Activated CD4-positive, CD25-positive, alpha-beta regulatory T cell treated with anti-CD3 and anti-CD28 coated beads, Interleukin-2, amount 50 U/mL, for 16 hours (primary cell): ENCODE measurements at places on chromosomes 5 and 9.

GRCh38 chr5:149452007-149452664 is 73.0 kb upstream of the IL17B start:
- no peak for DNase-seq

GRCh38 chr5:64040490-64040889 is 78.2 kb upstream of the HTR1A start:
- DNase-seq, result no peak

DNA sequence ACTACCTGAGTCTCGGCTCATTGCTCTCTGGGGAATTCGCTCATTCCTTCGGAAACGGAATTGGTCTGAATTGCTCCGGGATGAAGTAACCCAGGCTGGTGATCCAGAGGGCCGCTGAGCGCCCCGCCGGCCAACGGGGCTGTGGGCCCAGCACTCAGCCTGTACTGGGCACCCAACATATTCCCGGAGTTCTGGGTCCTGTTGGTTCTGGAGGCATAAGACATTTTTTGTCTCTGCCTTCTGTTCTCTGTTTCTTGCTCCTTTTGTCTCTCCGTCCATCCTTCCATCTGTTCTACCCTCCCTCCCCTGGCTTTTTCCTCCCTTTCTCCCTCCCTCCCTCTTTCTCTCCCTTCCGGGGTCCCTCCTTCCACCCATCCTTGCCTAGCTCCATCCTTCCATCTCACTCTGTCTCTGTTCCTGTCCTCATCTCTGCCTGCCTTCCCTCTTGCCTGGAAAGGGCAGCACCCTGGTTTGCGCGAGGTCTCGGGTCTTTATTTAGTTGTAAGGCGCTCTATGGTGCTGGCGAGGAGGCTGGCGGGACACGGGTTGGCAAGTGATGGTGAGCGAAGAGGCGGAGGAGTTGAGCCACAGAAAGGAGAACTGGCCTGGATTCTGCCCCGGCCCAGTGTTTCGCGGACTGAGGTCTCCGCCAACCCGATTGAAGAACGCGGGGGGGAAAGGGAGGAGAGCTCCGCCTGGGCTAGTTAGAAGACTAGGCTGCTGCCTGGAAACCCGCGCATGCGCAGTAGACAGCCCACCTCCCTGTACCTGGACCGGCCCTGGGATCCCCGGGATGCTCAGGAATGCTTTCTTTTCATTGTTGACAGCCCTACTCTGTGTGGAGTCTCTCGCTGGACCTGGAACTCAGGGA is 1468.0 kb downstream of the FOXD4L5 start:
- peak; percentile 23 for DNase-seq

DNA sequence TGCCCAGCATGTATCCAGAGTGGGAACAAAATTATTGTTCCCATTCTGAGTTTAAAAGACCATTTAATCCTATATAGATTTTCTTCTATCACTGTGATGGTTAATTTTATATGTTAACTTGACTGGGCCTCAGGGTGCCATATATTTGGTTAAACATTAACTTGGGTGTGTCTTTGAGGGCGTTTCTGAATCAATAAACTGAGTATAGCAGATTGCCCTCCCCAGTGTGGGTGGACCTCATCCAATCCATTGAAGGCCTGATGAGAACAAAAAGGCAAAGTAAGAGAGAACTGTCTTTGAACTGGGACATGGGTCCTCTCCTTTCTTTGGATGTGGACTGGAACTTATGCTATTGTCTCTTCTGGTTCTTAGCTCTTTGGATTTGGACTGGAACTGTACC is 17.3 kb downstream of the RIOK2 start:
- no peak for DNase-seq

DNA sequence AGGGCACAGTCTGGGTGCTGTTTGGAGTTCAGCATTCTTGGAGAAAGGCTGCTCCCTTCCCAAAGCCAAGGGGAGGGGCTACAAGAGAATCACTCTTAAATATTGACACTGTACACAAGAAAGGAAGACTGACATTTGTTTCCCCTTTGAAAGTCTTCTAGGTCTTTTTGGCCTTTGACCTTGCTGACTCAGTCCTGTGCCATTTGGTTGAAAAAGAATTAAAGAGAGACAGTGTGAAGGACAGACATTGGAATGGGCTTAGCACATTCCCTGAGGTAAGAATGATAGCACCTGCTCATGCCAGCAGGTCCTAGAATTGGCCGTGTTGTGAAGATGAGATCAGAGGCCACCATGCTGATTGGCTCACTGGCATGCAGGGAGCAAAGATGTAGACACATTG is 271.4 kb upstream of the ZNF608 start:
- DNase-seq, result no peak

DNA sequence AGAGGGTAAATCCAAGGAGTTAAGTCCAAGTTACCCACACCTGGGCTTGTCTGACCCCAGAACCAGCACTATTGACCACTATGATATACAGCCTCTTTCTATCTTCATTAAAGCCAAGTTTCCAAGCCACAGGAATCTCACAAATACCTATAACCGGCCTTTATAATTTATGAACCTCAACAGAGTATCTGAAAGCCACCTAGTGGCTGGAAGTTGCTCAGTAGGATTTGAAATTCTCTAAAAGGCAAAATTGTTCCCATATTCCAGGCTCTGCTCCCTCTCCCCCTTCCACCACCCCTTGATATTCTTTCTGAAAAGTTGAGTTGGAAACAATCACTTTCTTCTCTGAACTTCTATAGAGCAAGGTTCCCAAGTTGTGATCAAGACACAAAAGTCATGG is 106.4 kb upstream of the GPR151 start:
- DNase-seq, result no peak

DNA sequence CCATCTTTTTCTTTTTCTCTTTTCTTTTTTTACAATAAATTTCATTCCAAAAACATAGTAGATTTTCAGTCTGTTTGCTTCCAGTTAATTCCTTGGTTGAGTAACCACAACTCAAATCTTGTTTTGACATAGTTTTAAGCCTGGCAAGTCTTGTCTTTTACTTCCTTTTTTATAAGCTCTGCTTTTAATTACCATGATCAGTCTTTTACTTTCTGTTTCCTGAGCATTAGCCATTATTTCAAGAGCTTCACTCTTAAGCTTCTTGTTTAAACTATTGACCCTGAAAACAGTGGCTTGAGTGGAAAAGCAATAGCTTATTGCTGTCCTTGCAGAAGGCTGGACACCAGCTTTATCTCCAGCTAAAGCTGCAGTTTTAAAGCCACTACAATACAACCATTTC is 1363.3 kb downstream of the MAT2B start:
- no peak for DNase-seq

DNA sequence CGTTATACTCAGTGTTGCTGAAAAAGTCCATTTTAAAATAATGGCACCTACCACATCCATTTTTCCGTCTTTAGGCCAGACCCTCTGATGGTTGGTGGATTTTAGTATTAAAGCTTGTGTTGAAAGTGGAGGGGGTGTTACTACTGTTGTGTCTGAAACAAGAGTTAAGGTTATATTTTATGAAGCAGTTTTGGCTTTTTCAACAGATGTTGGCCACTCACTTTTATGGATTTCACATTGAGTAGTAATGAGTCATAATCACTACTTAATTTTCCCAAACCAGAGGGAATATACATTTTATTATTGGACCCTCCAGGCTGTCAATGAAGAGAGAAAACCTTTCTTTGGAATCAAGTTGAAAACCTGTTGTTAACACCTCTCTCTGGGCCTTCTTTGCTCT is 88.0 kb downstream of the TRIO start:
- no peak for DNase-seq

DNA sequence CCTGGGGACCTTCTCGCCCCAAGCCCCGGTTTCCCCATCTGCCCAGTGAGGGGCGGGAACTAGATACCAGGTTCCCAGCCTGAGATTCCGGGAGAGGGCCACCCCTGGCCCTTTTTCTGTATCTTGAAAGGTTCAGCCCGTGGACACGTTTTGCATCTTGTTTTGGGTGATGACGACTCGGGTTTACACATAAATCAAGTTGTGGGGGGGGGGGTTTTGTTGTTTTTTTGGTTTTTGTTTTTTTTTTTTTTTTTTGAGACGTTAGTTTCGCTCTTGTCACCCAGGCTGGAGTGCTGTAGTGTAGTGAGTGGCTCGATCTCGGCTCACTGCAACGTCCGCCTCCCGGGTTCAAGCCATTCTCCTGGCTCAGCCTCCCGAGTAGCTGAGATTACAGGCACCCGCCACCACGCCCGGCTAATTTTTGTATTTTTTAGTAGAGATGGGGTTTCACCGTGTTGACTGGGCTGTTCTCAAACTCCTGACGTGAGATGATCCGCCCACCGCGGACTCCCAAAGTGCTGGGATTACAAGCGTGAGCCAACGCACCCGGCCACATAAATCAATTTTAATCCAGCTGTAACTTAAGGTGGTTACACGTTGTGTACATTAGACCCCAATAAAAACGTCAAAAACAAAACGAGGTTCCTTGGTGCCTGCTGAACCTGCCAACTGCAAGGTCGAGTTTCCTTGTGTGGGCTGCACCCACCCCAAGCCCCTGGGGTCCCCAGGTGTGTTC is 1.1 kb upstream of the BRD3 start:
- DNase-seq, result no peak

GRCh38 chr5:107401470-107402122 is 269.1 kb downstream of the EFNA5 start:
- no peak for DNase-seq

GRCh38 chr9:132187121-132187620 is 25.3 kb downstream of the NTNG2 start:
- DNase-seq, result no peak

GRCh38 chr5:129003232-129003631 is 37.9 kb downstream of the SLC27A6 start:
- no peak for DNase-seq

DNA sequence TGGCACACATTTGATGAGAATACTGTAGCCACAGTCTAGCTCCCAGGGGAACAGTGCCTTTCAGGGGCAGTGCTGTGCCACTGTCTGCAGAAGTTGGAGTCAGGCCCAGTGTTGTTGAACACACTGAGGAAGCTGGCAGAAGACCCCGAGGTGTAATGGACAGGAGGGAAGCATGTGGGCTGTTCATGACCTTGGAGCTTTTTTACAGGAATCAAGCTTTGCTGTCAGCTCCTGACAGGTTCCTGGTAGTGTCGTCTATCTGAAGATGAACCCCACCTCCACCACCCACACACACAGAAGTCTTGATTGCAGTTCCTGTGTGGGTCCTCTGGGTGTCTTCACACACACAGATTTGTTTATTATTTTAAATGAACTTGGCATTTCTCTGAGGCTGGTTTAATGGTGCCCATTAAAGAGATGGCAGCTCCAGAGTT is 40.3 kb upstream of the TNFAIP8 start:
- DNase-seq, result no peak

- DNase-seq, result no peak
These were observed 9.2 kb downstream of the RAB14 start for GRCh38 chr9:121192518-121192917.

- DNase-seq, result no peak
These were observed 1278.2 kb downstream of the CDH12 start for GRCh38 chr5:21574961-21575360.

DNA sequence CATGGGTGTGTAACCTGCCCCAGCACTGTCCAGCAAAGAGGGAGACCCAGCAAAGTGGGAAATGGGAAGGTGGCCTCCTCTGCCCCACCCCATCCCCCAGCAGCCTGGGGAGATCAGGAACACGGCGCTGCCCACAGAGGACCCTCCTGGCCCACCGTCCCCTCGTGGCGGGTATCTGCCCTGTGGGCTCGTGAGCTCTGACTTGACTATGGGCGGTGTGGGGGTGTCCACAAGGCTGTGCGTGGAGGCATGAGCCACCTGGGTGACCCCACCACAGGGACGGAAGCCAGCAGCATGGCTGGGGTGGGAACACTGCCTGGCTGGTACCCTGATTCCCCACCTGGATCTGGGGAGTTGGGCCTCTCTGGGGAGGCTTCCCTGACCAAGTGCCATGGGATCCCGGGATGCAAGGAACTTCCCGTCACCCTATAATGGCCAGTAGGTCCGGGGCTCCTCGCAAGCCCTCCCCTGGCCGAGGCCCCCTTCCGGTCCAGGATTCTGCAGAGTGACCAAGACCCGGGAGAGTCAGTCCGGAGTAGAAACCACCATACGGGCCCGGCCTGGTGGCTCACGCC is 29.3 kb upstream of the SLC6A19 start:
- no peak for DNase-seq

GRCh38 chr5:43140286-43140685 is 19.6 kb downstream of the ZNF131 start:
- DNase-seq, result no peak

DNA sequence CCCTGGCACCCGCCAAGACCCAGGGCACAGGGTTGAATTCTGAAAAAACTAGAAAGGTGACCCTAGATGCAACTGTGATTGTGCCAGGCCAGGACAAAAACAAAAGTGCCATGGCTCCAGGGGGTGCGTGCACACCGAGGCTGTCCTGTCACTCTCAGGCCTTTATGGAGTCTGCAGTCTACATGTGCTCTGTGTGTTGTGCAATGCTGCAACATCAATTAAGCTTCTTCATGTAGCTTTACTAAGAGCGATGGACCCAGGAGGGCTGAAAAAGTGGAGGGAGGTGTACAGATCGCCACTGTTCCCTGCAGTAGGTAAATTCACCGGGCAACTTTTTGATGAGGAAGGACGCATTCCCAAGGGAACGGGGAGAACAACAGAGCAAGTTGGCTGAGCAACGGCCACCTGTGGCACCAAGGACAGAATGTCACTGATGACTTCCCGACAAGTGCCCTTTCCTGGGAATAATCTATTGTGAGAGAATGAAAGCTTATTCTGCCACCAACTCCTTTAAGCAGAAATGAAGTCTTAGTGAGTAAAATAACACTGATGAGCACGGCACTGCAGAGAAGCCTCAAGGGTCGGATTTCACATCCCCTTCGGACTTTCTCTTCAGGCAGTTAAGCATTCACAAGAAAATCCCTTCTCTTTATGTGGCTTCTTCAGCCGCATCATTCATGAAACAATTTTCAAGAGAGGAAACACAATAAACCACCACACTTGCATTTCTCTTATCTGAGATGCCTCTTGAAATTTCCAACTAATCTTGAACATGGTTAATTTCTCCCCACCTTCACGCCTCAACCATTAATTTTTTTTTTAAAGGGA is 149.6 kb downstream of the DROSHA start:
- DNase-seq, result no peak

DNA sequence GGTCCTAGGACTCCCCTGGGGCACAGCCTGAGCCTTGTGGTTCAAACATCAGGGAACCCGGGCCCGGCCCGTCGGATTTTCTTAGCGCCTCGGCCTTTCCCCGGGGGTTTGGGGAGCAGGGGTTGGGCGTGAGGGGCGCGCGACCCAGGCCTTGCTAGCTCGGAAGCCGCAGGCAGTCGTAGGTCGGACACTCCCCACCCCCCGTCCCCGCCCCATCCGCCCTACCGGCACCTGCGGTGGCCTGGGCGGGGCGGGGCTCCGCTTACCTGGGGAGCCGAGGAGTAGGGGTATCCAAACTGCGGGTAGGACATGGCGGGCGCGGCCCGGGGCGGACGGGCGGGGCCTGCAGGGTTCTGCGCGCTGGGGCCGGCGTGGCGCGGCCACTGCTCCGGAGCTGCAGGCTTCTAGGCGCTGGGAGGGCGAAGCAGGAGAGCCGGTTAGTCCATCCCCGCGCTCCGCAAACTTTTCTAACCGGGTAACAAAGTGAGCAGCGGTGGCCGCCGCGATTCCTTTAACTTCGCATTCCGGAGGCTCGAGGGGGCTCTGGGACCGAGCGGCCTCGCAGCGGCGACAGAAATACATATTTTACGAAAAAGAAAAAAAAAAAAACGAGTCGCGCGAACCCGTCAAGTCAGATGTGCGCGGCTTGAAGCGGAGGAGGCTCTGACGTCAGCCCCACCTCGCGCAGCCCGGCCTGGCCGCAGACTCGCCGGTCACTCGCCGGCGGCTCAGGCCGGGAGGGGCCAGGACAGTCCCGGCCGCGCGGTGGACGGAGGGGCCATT is at the start of gene IRX4:
Gene IRX4, minus strand, starts transcription at position 589 of the 783 bp plus-strand sequence. Its CDS starts 278 bp downstream, at position 311.
- DNase-seq, result no peak
